ENCODE measurements at places on chromosomes 2 and 18. TPM values are rescaled to one million over a fixed set of nuclear protein-coding genes. Genes with fewer than 3 reads are reported as not detected.

GRCh38 chr2:105739426-105739825, 5.3 kb upstream of the NCK2 start:
- DNase-seq, result no peak

DNA sequence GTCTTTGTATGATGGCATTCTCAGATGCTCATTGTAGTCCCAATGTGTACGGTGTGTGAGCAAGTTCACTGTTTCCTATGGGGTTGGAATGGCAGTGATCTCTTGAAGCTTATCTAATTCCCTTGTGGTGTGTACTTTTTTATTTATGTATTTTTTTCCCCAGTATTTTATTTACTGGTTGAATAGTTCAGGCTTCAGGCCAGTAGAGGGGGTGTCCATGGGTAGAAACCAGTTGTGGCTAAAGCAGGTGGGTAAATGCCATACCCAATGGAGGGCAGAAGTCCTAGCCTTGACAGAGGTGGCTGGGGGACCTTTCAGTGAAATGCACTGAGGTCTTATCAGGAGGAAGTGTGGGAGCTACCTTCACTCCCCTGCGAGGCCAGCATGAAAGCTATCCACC, 351.4 kb upstream of the CWC22 start:
- no peak for DNase-seq

DNA sequence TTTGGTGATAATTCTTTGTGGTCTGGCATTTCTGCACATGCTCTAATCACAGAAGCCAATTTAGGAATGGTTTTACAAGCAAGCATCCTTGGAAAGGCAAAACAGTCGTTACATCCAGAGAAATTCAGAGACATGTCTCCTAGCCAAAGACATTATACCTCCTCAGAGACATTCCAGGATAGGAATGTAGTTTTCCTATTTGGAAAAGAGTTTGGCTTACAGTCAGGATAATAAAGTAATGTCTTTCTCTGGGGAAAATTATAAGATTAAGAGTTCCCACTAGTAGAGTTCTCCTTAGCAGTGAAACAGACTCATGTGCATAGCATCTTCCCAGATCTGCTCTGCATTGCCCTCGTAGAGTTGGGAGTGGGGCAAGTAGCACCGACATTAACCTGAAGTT, 753.6 kb upstream of the TMEFF2 start:
- DNase-seq, result no peak

DNA sequence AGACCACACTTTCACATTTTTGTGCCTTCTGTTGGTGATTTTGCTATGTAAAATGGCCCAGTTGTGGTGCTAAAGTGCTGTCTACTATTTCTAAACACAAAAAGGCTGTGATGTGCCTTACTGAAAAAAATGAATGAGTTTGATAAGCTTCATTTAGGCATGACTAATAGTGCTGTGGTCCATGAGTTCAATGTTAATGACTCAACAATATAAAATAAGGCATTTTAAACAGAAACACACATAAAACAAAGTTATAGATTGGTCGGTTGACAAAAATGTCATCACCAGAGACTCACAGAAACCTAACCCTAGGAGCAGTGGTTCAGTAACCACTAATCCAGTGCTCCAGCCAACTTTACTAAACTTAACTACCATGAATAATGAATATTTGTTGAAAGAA, 160.0 kb downstream of the DNAH6 start:
- DNase-seq, result no peak

DNA sequence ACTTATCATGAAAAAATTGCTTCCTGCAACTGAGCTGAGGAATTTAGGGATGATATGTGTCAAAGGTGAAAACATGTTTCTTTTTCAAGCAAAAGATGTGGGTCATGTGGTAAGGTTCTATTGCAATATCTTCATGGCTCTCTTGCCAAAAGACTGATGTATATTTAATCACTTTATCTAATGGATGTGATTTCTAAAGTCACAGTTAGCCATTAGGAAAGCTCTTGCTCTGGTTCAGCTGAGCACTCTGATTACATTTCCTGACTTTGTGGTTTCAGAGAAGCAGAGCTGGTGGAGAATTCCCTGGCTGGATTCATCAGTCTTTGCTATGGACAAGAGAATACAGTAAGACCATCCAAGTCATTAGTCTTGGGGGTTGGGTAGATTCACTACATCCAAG, 24.4 kb downstream of the SCN9A start:
- DNase-seq, result no peak

ELOA2 gene
- total RNA-seq, result not detected

BMP10 gene
- total RNA-seq, result not detected

RAB31 gene
- total RNA-seq, result 44.6 TPM

DNA sequence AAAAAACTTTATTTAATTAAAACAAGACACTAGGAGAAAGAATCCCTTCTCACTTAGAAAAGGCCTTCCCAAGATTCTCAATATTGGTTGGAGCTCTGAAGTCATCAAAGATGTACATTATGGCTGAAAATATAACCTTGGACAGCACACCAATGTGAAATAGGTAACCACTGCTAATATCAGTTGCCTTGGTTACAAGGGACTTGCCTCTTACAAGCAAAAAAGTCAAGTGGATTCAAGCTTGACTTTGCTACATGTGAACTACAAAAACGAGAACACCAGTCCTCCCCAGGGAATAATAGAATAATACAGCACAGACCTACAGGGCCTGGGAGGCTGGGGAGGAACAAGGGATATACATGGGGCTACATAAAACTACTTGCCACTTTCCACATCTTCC, 46.1 kb downstream of the NABP1 start:
- peak; percentile 53 for DNase-seq

- DNase-seq, result no peak
These were observed 889 bp downstream of the ZC3H15 start for GRCh38 chr2:186486651-186487647.

CDCA7 gene
- 3.2 TPM for total RNA-seq

- no peak for DNase-seq
These were observed 171.0 kb upstream of the REV1 start for GRCh38 chr2:99660616-99661406.

DNA sequence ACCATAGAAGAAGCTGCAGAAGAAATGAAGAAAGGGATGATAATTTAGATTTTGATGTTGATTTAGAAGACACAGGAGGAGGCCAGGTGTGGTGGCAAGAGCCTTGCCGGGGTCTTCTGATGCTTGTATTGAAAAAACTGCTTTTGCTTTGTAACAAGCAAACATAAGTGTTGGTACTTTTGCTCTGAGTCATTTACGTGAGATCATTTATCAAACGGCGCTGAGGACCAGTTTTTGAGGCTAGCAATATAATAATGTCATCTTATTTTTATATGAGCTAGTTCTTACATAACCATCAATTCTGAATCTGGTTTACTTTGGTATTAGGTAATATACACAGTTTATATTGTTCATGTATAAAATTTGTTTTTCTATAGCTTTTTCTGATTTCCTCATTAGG, 30.6 kb downstream of the SPTBN1 start:
- DNase-seq, result no peak

DNA sequence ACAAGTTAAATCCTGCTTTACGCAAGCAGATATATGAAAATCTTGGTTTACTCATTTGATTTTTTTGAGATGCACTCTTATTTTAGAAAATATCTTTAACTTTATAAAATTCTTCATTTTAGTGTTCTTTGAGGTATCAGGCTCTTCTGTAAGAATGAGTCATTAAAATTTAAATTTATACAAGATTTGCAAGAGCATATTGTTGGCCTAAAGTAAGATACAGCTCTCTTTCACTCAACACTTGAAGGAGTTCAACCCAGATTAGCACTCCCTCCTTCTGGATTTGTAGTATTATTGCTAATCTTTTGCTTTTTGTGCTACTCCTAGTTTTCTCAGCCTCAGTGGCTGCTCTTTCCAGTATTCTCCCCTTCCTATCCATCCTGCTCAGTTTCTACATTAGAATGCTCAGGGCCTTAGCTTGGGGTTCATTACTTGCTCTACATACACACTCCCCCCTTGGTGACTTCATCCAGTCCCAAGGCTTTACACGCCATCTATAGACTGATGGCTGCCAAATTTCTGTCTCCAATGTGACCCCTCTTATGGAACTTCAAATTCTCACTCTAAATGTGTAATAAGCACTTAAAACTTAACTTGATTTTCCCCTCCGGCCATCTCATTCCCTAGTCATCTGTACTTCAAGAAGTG, 425.3 kb upstream of the FANCL start:
- no peak for DNase-seq

ZAP70 gene
- total RNA-seq, result 3.4 TPM

DNA sequence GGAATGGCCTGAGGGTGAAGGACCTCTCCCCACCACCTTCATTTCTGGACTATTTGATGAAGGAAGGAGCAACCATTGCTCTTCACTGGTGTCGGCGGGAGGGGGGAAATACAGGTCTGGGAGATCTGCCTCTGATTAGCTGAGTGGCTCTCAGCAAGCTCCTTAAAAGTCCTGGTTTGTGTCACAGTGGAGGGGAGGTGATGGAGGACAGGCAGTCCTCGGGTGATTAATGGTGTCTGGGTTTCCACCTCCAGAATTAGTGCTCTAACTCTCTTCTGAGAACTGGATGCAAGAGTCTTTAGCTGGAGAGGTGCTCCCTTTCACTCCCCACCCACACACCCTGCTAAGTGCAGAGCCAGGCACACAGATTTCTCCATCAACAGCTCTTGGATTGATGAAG, 83.2 kb downstream of the TTC32 start:
- no peak for DNase-seq

TCF23 gene
- total RNA-seq, result 0.10 TPM

GRCh38 chr2:188524519-188525113, 232.9 kb downstream of the GULP1 start:
- no peak for DNase-seq

ALPI gene
- total RNA-seq, result not detected

- no peak for DNase-seq
These were observed 83.1 kb downstream of the EPAS1 start for GRCh38 chr2:46380038-46380940.

GRCh38 chr2:214482728-214483127, 71.9 kb downstream of the VWC2L start:
- DNase-seq, result no peak

GRCh38 chr2:237450108-237450507, 36.1 kb upstream of the COL6A3 start:
- DNase-seq, result no peak

- no peak for DNase-seq
These were observed 286.4 kb upstream of the LRRTM4 start for GRCh38 chr2:77808599-77808998.

DNA sequence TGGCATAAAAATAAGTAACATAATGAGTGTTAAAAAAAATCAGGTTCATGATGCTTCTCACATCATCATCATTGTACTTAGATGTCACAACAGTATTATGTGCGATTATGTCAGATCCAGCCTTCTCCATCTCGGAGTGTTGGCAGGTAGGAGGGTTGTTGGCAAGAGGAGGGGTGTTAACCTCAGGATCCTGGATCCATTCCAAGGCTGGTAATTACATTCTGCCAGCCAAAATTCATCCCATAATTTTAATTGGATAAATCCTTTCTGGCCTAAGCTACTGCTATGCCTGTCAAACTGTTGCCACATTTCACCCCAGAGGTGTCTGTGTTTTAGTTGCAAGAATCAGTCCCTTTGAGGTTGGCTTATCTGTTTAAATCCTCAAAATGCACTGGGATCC, 891 bp upstream of the FTCDNL1 start:
- DNase-seq, result no peak

- no peak for DNase-seq
These were observed 797 bp downstream of the TXNL4A start for GRCh38 chr18:79987566-79987965.

RFTN2 gene
- not detected for total RNA-seq

GRCh38 chr2:189580241-189580651, 340 bp downstream of the SLC40A1 start:
- peak; percentile 15 for DNase-seq

- DNase-seq, result no peak
These were observed 33.2 kb downstream of the PTPN4 start for GRCh38 chr2:119792907-119793312.

ZC3H6 gene
- 21.9 TPM for total RNA-seq

UGT1A7 gene
- not detected for total RNA-seq

GRCh38 chr2:176193048-176193447, 4.6 kb downstream of the HOXD1 start:
- no peak for DNase-seq

DNA sequence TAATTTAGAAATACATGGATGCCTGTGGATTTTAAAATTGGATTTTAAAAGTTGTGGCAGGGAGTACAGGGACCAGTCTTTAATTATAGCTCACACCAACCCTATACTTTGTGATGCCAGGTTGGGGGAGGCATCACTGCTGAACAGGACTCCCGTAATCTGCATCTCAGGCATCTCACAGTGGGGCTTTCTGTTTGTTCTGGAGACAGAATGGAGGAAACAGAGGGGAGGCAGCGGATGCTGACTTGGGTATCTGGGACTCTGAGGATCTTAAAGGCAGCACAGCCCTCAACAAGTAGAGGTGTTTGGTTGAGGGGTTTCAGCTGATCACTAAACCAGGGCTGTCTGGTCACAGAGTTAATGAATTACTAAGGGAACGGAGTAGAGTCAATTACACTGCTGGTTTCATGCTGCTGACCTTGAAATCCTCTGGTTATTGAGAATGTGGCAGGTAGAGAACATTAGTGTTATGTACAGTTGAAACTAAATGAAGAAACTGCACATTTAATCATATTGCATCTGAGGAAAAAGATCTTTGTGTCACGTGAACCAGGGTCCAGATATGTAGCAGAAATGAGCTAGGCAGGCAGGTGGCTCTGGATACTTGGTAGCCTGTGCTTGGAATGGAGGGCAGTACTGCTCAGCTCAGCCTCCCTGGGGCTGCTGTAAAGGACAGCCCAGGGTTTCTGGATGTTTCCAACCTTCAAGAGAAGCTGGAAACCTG, 40.3 kb downstream of the FHOD3 start:
- no peak for DNase-seq

All from B cell (primary cell).